ENCODE measurements at places on chromosomes 7 and 10.

DNA sequence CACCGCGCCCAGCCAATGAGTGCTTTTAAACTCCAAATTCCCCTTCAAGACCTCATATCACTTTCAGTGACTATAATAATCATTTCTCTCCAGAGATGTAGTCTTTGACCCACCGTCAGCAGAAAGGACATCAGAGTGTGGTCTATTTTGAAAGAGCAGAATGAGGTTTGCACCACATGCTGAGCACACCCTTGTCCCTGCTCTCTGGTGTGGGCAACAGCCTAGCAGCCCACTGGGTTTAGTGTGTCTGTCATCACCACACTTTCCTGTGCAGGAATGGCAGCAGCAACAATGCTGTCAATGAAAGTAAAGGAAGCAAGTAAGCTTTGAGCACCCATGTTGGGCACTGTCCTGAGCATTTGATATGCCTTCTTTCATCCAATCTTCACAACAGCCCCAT is 122.4 kb downstream of the PLXNA4 start:
- DNase-seq = no peak

- DNase-seq = no peak
These were observed 500.4 kb downstream of the MAGI2 start for GRCh38 chr7:78953090-78953489.

- no peak for DNase-seq
These were observed 51.6 kb upstream of the RPA3 start for GRCh38 chr7:7769710-7770627.

DNA sequence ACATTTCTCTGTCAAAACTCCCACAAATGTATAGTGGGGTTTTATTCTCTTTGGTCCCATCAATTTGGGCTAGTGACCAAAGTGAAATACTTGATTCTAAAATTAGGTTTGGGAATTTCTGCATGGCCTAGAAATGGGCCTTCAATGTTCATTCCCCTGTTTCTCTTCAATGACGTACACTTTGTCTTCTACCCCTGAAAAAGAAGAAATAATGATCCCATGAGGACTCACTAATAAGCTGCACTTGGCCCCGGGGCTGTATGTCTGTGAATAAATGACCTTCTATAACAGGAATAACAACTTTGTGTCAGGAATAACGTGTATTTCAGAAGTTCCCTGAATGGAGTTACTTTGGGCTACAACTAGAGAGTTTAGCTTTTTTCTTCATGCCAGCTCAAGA is 20.2 kb downstream of the OR6B1 start:
- DNase-seq = no peak

- no peak for DNase-seq
These were observed 53.9 kb upstream of the ARID5B start for GRCh38 chr10:61847640-61848039.

- no peak for DNase-seq
These were observed 52.7 kb downstream of the FIGNL1 start for GRCh38 chr7:50397320-50397970.

GRCh38 chr10:131227163-131227740 is 84.3 kb downstream of the TCERG1L start:
- no peak for DNase-seq

All from right atrium auricular region (tissue), 2 donors.